ENCODE measurements at places on chromosomes 6 and 20.

GRCh38 chr20:15643713-15644112 lies 929.5 kb downstream of the KIF16B start:
- no peak for DNase-seq

DNA sequence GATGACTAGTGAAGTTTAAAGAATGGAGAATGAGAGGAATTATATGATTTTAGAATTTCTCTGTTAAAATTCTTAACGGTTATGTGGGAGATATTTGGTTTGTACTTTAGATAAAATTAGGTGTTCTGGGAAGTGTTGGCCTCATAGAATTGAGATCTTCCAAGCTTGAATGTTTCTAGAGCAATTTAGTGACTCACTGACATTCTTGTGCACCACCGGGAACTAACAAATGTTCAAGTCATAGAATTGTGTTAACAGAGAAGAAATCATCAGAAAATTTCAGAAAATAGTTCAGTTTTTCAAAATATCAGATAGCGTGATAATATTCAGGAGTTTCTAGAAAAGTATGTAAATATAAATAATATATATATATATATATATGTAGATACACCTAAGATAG lies 67.9 kb upstream of the BMP5 start:
- no peak for DNase-seq

DNA sequence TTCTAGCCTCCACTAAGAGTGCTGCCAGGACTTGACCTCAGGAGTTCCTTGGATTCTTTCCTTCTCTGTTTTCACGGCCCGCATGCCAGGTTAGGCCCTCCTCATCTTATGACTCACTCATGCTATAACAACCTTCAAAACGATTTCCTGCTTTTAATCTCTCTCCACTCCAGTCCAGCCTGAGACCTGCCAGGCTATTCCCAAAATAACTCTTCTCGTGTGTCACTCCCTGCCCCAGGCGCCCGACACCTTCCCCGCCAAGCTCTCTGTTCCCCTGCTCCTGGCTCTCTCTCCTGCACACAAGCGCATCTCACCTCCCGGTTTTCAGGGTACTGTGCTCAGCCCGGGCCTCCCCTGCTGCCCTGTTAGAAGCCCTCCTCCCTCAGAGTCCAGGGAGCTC lies 64.1 kb upstream of the RPS6KA2 start:
- no peak for DNase-seq

GRCh38 chr6:91240878-91241603 lies 654.2 kb upstream of the MAP3K7 start:
- no peak for DNase-seq

- no peak for DNase-seq
Measured at GRCh38 chr6:56764081-56764566, 121.4 kb upstream of the DST start.

DNA sequence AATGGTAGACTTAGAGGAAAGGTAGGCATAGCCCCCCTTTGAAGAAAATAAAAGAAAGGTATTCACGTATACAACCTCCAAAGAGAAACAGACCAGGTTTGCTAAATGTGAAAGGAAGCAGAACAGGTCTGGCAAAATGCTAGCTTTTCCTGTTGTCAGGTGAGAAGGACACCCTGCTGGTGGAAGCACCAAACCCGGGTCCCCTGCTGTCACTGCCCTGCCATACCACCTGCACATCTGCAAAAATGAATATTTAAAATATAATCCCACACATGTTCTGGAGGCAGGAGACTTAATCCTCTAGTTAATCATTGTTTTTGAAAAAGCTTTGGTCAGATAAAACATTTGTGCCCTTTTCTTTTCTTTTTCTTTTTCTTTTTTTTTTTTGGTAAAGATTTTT lies 48.9 kb upstream of the OLIG3 start:
- DNase-seq, result no peak

Measured in effector CD4-positive, alpha-beta T cell (primary cell).